T-helper 1 cell (primary cell): ENCODE measurements at places on chromosomes 11 and 22.

- DNase-seq, result peak; percentile 43
Observed at GRCh38 chr11:118277312-118277711, 13.2 kb upstream of the MPZL2 start.

- no peak for DNase-seq
Observed at GRCh38 chr11:95255251-95256145, 24.5 kb upstream of the SESN3 start.

- DNase-seq, result no peak
Observed at GRCh38 chr22:36246718-36247117, 6.2 kb upstream of the APOL1 start.

- DNase-seq, result peak; percentile 41
Observed at GRCh38 chr22:23137905-23138561, 3.8 kb downstream of the RSPH14 start.

GRCh38 chr11:57479021-57479663 is 18.8 kb downstream of the RTN4RL2 start:
- DNase-seq, result no peak

DNA sequence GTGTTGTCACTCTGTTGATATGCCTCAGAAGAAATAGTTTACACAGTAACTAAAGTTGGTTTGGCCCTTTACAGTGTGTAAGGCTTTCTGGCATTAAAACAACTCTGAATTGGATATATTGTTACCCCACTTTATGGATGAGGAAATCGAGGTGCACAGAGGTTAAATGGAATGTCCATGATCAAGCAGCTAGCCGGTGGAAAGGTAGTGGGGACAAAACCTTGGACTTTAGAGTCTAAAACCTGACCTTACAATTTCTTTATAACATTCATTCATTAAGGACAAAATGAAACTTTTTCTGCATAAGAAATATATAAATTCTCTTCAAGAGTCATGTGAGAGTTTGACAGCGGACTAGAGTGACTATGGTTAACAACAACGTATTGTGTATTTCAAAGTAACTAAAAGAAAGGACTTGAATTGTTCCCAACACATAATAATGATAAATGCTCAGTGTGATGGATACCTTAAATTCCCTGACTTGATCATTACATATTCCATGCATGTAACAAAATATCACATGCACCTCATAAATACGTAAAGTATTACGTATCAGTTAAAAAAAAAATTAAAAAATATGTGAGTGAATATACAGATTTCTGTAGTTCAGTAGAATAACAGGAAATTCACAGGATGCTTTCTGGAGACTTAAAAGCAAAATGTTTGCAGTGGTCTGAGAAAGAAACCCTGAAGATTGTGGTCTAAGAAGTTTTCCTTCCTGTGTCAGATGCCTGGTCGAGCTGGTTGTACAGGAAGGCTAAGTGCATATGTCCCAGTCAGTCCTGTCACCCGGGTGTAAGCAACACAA is 51.0 kb downstream of the TEAD1 start:
- no peak for DNase-seq

DNA sequence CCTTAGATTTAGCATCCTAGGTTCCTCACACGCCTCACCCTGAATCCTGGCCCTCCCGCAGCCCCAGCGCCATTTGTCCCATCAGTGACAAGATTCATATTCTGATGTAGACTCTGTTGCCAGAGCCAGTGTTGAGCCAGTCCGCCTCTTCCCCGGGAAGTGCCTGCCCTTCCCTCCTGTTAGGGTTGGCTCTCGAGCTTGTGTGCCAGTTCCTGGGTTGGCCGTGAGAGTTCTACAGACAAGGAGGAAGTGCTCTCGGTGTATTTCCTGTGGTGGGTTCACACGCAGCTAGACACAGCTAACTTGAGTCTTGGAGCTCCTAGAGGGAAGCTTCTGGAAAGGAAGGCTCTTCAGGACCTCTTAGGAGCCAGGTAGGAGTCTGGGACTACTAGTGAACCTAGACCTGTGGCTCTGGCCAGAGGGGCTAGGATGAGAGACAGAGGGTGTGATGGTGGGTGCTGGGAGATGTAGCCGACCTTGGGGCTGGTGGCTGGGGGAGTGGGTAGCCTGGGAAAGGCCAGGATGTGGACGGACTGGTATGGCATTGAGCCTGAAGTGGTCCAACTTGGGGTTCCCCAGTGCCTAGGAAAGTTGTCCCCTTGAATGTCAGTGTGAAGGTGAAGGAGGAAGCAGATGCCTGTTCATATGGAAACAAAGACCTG is at the start of gene IL18BP:
TSS of gene IL18BP (plus strand) at position 261 of the 662 bp plus-strand sequence. CDS start 1,076 bp downstream, outside the sequence.
- DNase-seq, result no peak
